LNCaP clone FGC (cell line): ENCODE measurements at places on chromosomes 13 and 19.

DNA sequence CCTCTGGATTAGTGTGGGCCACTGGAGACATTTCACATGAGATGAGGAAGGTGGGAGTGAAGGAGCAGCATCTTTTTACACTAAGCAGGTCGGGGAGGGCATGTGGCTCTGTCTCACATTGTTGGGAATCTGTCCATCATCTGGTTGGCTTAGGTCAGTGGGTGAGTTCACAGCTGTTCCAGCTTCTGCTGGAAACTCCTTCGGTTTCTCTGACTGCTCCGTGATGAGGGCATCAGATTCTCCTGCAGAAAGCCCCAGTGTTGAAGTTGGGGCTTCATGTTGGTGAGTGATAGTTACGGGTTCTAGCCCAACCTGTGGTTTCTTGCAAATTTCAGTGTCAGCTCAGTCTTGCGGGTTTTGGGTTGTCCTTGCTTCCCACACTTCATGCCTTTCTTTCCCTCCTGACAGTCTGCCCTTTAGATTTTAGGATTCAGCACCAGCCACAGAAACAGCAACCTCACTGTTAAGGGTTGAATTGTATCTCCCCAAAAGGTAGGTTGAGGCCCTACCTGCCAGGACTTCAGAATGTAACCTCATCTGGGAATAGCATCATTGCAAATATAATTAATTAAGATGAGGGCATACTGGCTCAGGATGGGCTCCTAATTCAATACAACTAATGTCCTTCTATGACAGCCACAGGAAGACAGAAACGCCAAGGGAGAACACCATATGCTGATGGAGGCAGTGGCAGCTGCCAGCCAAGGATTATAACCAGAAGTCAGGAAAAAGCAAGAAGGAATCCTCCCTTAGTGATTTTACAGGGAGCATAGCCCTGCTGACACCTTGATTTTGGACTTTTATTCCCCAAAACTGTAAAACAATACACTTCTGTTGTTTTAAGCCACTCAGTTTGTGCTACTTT is 7.6 kb upstream of the ALOX5AP start:
- no peak for DNase-seq

DNA sequence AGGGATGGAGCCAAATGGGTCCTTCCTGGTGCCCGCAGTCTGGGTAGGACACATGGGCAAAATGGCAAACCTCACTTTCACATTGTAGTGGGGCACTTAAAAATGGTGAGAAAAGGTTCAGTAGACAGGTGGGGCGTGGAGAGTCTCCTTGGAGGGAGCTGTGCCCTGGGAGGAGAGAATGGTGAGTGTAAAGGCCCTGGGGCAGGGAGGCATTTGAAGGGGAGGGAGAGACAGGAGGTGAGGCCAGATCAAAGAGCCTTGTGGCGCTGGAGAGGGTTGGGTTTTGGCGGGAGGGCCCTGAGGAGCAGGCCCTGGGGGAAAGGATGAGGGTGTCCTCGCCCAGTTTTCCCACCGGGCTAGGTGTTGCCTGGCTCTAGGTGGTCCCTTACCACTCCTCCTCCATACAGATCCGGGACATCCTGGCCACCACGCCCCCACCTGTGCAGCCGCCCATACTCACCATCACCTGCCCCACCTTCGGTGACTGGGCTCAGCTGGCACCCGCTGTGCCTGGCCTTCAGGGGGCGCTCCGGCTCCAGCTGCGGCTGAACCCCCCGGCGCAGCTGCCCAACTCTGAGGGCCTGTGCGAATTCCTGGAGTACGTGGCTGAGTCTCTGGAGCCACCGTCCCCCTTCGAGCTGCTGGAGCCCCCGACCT is 6.3 kb downstream of the MAP1S start:
- no peak for DNase-seq

DNA sequence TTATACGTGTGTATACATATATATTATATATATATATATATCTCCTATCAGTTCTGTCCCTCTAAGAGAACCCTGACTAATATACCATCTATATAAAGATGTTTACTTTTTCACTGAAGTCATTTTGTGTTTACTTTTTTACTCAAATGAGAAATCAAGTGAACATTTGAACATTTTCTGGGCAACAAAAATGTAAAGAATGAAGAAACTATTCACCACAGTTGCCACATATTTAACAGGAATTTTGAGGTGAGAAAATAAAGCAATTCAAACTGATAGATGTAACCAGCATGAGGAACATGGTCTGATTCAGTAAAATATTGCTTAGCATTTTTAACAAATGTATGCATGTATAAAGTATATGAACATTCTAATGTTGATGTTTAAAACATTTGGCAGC is 299.2 kb upstream of the KLHL1 start:
- DNase-seq: no peak

- DNase-seq: no peak
These were observed 1.8 kb upstream of the ZNF557 start for GRCh38 chr19:7067716-7068115.

- DNase-seq: no peak
These were observed 101.7 kb downstream of the MIPEP start for GRCh38 chr13:23787464-23787863.

GRCh38 chr13:39571502-39572092 is 31.4 kb downstream of the LHFPL6 start:
- no peak for DNase-seq

GRCh38 chr19:3284759-3285646 is 60.5 kb downstream of the CELF5 start:
- DNase-seq: no peak

GRCh38 chr19:2477141-2477710 is 1.3 kb downstream of the GADD45B start:
- DNase-seq: no peak

- DNase-seq: peak; percentile 89
These were observed 6.1 kb upstream of the LMNB2 start for GRCh38 chr19:2462635-2463421.

- DNase-seq: no peak
These were observed 7.7 kb downstream of the PEAK3 start for GRCh38 chr19:2274185-2274711.

- peak; percentile 78 for DNase-seq
These were observed 17.7 kb upstream of the DPY19L3 start for GRCh38 chr19:32387701-32388392.

- no peak for DNase-seq
These were observed 15.7 kb upstream of the LDLR start for GRCh38 chr19:11073568-11073967.

- no peak for DNase-seq
These were observed 310.5 kb downstream of the ATP8A2 start for GRCh38 chr13:25682276-25682675.

DNA sequence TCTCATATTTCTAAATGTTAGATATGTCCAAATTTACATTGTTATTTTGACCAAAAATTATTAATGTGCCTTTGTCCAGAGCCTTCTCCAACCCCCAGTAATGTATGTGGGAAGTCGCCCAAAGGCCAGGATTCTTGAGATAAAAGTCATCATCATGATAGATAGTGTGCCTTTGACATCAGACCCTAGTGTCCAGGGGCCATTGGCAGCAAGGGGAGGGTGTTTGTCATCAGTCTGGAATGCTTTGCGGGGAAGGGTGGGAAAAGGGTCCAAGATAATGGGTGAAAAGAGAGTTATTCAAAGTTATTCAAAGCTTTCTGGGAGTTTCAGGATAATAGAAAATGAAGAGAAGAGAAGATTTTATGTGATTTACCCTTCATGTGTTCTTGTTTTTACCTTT is 909.5 kb upstream of the GPC6 start:
- DNase-seq: no peak

DNA sequence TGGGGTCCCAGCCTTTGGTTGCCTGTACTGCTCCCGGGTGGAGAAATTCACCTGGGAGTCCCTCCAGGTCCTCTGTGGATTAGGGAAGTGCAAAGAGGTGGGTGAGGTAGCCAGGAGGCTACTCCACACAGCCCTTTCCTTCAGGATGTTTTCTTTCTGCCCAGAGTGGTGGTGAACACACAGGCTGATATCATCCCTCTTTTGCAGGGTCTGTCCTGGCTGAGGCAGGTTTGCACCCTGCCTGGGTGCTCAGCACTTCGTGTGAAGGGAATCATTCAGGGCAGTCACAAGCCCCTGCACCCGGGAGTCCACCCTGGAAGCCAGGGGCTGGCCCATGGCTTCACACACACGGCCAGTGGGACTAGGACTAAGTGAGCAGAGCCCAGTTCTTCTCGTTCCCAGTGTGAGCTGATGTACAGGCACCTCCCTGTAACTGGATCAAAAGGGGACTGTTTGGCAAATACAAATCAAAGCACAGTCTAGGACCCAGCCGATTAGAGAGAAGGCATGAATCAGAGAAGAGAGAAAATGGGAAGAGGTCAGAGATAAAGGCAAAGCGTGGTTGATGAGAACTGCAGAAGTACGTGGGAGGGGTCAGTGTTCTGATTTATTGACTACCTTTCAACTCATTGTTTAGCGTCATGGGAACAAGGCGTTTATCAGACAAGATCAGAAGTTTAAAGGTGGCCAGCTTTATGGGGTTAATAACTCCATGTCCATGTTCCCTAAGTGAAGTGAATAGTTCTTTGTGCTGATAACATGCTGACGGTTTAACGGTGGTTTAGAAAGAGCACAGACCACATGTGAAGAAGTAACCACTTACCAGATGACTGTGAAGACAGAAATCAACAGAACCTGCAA is 30.4 kb upstream of the SPATA13 start:
- DNase-seq: no peak

- DNase-seq: no peak
These were observed 10.2 kb downstream of the PLPPR3 start for GRCh38 chr19:811506-812048.

- no peak for DNase-seq
These were observed 314.3 kb upstream of the TMTC4 start for GRCh38 chr13:100988921-100989320.

DNA sequence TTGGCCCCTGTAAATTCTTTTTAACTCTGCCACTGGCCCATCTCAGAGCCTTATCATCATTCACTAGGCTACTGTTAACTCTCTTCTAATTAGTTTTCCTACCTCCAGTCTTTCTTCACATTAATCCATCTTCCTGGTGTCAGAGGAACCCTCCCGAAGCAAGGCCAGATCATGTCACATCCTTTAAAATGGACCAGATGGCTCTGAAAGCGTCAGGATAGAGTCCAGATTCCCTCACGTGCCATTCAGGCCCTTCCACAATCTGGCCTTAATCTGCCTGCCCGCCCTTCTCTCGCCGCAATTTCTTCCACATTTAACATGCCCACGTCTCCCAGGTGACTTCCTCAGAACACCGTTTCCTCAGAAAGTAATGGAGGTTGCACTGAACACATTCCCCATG is 86.5 kb downstream of the RFC3 start:
- DNase-seq: no peak

DNA sequence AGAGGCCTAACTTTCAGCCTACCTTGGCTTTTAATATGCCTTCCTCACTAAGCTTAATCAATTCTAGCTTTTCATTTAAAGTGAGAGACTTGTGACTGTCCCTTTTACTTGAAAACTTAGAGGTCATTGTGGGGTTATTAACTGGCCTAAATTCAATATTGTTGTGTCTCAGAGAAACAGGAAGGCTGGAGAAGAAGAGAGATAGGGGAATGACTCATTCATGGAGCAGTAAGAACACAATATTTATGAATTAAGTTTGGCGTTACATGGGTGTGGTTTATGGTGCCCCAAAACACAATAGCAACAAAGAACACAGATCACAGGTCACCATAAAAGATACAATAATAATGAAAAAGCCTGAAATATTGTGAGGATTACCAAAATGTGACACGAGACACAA is 612.1 kb downstream of the TBC1D4 start:
- DNase-seq: no peak

DNA sequence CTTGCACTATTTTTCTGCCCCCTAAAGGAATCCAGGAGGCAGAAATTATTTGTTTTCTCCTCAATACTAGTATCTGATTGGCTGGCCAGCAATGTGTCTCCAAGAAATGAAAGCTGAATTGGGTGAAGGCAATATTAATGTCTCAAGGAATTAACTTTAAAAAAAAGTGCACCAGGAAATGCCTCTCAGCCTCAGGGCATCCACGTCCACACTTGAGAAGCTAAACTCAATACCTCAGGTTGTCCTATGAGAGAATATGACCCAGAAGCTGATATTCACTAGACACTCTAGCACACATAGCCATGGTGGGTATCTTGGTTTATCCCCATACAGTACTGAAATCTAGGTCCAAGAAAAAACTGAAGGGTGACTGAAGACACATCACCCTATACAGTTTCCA is 2.1 kb downstream of the ZNF91 start:
- no peak for DNase-seq

- DNase-seq: no peak
These were observed 1.8 kb downstream of the SHKBP1 start for GRCh38 chr19:40578442-40578908.

- DNase-seq: no peak
These were observed 13.2 kb upstream of the PAK4 start for GRCh38 chr19:39112338-39112890.

DNA sequence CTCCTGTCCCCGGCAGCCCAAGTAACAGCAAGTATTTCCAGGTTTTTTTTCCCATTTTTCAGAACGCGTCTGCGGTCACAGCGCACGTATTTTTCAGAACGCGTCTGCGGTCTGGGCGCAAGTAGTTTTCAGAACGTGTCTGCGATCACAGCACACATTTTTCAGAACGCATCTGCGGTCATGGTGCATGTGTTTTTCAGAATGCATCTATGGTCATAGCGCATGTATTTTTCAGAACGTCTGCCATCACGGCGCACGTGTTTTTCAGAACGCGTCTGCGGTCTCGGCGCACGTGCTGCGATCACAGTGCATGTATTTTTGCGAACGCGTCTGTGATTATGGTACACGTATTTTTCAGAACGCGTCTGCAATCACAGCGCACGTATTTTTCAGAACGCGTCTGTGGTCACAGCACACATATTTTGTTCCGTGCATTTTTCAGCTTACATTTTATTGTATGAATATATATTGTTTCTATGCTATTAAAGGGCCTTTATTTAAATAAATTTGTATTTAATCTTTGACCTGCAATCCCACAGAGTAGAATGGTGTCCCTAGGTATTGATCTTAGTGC is 19.7 kb downstream of the ATP4B start:
- no peak for DNase-seq

- no peak for DNase-seq
These were observed 4.6 kb downstream of the COL4A2 start for GRCh38 chr13:110311443-110312338.

DNA sequence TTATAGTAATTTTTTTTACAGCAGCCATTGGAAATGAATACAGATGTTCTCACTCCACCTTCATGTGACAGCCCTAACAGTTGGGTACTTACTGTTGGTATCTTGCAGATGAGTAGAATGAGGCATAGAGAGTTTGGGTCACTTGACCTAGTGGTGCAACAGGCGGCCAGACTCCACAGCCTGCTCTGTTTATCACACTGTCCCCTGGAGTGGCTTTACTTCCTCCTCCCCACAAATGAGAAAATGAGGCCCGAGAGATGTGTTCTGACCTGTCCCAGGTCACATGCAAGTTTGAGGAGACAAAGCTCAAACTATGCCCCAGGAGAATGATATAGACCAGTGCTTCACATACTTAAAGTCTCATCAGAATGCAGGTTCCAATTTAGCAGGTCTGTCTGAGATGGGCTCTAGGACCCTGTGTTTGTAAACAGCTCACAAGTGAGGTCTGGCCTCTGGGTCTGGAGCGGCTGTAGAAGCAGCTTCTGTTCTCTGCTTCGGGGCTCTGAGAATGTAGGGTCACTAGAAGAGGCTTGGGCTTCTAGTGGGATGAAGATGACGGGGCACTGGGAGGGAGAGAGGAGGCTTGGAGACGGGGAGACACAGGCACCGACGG is 37.4 kb upstream of the RCBTB2 start:
- no peak for DNase-seq

GRCh38 chr19:31066385-31066784 is 282.9 kb downstream of the TSHZ3 start:
- DNase-seq: no peak
